ENCODE measurements at places on chromosomes 5 and 9.

DNA sequence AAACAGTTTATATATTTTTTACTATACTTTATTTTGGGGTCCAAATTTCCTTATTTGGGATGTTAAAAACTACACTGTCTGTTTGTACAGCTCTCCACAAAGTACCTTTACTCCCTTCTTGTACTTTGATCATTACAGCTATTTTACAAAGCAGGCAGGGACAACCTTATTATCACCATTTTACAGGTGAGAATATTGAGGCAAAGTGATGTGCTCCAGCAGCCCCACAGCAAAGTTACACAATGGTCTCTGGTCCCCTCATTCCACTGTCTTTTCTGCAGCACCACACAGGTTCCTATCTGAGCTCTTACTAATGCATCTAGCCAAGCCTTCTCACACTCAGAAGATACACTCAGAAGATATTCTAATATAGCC is 457.3 kb downstream of the RASEF start:
- no peak for DNase-seq

- DNase-seq: no peak
Observed at GRCh38 chr9:72718503-72718902, 197.1 kb downstream of the TMC1 start.

DNA sequence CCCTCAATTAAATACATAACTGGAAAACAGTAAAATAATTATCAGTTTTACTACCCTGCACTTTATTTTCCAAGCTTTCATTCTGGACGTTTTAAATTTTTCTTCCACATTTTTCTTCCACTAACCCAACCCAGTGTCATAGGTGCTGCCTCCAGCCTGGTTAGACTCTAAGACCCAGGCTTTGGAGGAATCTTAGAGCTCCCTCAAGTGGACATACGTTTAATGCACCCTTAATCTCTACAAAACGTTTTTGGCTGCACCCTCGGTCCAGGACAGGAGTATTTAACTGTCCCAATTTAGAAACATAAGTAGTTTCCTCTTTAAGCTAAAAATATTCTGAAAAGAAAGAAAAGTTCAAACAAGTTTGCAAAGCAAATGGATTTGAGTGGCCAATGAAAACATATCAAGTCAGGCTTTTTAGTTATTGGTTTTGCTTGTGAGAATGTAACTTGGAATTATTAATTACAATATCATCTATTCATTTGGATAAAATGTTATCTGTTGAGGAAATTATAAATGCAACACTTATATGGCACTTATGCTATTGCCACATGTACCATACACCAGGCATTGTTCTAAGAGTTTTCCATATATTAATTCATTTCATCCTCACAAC is 38.9 kb downstream of the CDH6 start:
- DNase-seq: no peak

- DNase-seq: no peak
Observed at GRCh38 chr5:54415147-54415546, 40.4 kb upstream of the HSPB3 start.

DNA sequence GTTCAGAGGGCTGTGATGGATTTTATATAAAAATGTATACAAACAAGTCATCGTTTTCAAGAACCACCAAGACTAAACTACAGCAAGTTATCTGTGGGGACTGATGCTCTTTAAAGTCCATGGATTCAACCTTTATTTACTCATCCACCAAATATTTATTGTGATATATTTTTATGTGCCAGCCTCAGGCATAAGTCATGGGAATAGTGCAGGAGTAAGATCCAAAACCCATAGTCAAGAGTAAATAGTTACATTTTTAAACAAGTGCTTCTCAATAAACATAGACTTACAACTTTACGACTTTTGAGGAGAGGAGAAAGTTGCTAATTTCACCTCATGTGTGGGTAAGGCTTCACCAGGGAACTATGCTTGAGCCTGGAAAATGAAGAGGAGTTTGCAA is 24.6 kb downstream of the MACIR start:
- no peak for DNase-seq

DNA sequence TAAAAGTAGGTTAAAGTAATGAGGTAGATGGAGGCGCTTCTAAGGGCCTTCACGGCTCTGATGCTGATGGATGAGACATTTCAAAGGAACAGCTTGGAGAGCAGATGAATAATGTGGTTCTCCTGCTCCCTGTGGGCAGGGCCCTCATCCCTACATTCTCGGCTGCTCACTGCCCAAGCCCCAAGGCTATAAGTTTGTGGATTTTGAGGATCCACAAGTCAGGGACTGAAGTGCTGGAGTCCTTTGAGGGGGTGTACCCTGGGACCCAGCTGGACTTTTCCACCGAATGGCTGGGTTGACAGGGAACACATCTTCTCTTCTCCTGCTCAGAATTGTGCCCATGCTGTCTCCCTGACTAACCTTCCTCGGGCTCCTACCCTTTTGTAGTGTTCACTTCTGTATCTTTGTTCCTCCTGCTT is 21.4 kb upstream of the CXCL14 start:
- DNase-seq: no peak

DNA sequence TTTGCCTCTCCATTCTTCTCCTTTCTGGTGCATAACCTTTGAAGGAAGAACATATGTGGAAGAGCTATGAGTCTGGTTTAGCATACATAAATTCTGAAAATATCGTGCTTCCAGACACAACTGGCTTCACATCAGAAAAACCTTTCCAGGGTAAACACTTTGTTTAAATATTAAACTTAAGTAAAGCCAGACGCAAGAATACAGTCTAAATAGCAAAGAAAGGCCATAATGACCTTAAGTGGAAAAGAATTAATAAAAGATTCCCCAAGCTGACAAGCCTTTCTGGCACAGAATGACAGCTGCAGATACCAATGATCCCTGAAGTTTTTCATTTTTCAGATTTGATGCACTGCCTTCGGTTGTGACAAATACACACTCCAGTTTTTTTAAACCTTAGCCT is 13.5 kb upstream of the TSSK1B start:
- no peak for DNase-seq

GRCh38 chr9:115952430-115953292 is 200.9 kb upstream of the PAPPA start:
- DNase-seq: no peak

DNA sequence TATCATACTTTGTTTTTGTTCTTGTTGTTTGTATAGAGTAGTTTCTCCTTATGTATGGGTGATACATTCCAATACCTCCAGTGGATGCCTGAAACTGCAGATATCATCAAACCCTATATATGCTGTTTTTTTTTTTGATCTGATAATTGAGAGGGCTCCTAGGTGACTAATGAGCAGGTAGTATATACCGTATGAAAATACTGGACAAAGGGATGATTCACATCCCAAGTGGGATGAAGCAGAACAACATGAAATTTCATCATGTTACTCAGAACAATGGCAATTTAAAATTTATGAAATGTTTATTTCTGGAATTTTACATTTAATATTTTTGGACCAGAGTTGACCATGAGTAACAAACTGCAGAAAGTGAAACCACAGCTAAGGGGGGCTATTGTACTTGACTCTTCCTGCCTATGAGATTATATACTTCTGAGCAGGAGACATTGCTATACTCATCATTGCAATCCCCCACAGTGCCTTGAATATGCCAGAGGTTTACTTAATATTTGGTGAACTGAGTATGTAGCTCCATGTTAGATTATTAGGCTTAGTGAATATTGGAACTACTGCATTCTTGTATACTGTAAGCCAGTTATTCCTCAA is 258.7 kb upstream of the FBXL7 start:
- no peak for DNase-seq

DNA sequence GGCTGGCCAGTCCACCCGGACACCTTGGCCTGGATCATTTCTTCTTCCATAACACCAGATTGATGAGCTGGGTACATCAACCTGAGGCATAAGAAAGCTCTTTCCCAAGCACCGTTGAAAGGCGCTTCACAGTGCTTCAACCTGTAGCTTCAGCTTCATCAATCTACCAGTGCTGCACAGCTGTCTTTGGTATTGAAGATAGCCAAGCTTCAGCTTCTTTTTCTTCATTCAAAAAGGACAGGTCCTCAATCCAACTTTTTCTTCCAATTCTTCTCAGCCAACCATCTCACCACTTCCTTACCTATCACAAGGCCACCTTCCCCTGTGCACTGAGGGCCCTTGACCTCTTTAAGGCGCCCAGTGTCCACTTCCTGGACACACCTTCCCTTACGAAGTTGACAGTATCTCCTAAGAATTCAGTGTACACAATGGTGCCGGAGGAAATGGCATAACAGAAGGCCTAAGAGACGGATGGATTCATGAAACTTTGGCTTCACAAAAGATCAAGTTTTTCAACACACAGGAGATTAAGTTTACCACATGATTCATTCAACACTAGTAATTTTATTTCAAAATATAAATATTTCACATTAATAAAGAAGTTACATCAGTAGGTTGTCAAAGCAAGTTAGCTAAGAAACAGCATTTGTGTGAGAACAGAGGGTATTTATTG is 1.4 kb upstream of the CTNNAL1 start:
- DNase-seq: no peak

- no peak for DNase-seq
Observed at GRCh38 chr5:105581988-105582690, 2019.5 kb upstream of the NUDT12 start.

- no peak for DNase-seq
Observed at GRCh38 chr5:91849069-91849468, 466.0 kb upstream of the ARRDC3 start.

DNA sequence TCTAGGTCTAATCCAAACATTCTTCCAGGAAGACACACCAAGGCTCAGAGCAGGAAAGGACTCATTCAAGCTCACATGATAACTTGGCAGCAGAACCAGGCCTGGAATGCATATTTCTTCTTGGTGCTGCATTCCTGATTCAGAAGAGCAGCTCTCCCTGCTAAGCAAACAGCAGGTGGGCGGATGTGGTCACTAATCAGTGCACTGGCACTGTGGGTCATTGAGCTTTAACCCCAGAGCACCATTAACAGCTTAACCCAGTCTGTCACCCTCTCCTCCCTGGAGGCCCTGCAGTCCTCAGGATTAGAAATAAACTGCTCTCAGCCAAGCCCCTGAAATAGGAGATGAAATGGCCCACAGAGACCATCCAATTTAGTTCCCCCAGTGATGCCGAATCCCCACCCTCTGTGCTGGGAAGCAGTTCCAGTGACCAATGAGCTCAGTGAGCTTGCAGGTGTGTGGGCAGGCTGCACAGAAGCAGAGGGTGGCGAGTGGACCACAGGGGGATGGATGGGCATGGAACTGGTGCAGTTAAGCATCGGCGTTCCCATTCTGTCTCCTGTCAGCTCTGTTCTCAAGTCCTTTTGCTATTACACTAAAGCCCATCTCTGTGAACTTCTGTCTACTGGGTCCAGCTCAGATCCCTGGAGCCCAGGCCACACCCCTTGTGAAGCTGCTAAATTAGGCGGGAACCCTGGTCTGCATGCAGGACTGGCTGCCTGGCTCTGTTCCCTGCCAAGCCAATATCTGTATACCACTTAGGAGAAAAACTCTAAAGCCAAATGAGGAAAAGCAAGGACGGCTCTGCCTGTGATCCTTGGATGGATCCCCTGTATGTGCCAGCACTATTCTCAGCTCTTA is 16.6 kb upstream of the MEGF9 start:
- DNase-seq: no peak

DNA sequence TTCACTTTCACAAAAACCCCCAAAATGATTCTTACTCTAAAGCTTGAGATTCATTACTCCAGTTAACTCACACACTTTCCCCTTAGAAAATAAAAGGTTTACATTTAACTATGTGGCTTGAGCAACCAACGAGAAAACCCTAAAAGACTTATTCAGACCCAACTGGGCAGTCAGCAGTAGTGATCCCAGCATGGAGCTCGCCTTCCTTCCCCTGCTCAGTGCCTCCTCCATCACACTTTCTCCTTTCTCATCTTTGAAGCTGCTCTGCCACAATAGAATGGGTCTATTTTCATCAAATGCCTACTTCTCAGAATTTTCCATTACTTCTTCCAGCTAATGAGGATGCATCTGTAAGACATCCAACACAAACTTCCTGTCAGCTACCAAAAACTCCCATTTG is 29.1 kb downstream of the RORB start:
- DNase-seq: no peak

- peak; percentile 76 for DNase-seq
Observed at GRCh38 chr9:706606-707459, 134.7 kb upstream of the DMRT1 start.

GRCh38 chr9:126009047-126009446 is 261.9 kb downstream of the PBX3 start:
- no peak for DNase-seq

DNA sequence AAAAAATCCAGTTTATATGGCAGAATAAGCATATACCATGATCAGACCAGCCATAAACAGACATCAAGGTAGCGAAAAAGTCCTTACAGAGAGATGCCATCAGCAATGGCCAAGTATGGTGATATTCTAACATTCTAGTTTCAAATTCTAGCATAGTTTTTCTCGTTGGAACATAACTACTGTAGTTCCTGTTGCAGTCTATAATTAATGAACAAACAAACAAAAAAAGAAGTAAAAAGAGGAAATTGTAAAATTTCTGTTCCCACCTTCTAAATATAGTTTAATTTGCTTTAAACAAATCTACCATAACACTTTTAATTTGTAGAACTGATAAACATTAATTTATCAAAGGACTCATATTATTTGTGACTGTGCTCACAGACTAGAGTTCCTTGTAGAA is 9.9 kb upstream of the CD180 start:
- DNase-seq: no peak

GRCh38 chr9:85543196-85543595 is 198.6 kb downstream of the AGTPBP1 start:
- DNase-seq: no peak

DNA sequence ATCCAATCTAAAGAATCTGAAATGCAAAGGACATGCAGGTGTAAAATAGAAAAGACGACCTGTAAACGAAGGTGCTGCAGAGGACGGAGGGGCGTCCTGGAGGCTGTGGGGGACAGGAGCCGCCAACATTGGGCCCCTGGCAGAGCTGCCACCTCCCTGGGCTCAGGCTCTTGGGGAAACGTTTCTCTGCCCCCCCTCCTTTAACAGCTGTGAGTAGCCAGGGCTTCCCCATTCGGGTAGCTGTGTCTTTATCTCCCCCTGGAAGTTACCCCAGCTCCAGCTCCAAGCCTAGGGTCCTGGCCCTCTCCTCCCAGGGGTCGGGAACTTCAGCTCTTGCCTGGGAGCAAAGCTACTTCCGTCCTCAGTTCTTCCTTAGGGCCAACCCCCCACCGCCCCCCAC is 51.5 kb downstream of the PSD2 start:
- DNase-seq: no peak

DNA sequence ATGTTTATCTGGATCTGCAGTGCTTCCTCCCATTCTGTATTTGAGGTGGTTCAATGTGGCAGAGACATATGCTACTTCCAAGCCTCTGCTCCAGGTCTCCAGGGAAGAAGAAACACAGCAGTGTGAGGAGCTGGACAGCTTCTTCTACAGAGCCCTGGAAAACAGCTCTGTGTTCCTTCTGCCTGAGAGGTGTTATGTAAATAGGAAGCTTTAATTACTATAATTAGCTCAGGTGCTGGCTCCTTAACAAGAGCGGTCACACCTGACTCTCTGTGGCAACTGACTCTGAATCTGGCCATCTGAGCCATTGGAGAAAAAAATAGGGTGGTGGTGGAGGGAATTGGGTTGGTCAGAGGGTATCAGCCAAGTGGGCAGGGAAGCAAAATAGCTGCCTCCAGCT is 332.4 kb upstream of the BRINP1 start:
- DNase-seq: no peak

GRCh38 chr5:74670396-74671038 is 14.5 kb upstream of the HEXB start:
- DNase-seq: no peak
